Umbilical cord (tissue), 2 donors: ENCODE measurements at places on chromosomes 6 and 20. TPM values are rescaled to one million over a fixed set of nuclear protein-coding genes. Genes with fewer than 3 reads are reported as not detected.

The STMND1 gene
- total RNA-seq, result 6.3 TPM

The ESR1 gene
- 8.2 TPM for total RNA-seq

The HSF2 gene
- 8.9 TPM for total RNA-seq

The RAB23 gene
- total RNA-seq, result 169 TPM

The BPIFA1 gene
- total RNA-seq, result not detected

The CDH4 gene
- 0.48 TPM for total RNA-seq

The CST4 gene
- total RNA-seq, result not detected

The FABP7 gene
- 17.3 TPM for total RNA-seq

The LAMA5 gene
- total RNA-seq, result 26.2 TPM

The PAQR8 gene
- 12.8 TPM for total RNA-seq

The FAM210B gene
- 53.2 TPM for total RNA-seq

The PLG gene
- 5.3 TPM for total RNA-seq

The VSTM2L gene
- not detected for total RNA-seq

- no peak for DNase-seq
Observed at GRCh38 chr6:12555267-12555666, 161.3 kb upstream of the PHACTR1 start.

DNA sequence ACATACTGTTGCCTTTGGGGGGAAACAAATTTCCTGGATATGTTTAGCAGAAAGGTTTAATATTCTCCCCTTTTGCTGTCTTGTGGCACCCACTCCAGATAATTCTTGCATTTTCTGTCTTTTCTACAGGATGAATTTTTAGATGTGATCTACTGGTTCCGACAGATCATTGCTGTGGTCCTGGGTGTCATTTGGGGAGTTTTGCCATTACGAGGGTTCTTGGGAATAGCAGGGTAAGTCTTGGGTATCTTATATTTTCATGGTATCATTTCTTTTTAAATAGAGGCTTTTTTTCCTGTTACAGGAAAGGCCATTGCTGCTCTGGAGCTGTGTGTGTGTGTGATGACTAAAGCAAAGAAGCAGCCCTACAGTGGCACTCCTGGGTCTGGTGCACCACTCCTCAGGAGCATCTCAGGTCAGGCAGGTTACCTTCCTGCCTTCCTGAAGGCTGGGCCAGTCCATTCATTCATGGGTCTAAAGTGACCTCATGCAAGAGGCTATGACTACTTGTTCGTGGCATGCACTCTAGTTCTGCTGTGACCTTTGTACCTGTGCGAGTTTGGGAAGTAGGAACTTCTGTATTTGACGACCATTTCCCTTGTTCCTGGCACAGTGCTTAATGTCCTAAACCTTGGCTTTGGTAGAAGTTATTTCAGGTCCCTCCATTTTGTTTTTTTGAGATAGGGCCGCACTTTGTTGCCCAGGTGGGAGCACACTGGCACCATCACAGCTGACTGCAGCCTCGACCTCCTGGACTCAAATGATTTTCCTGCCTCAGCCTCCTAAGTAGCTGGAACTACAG lies 2.2 kb downstream of the RAB5IF start:
- no peak for DNase-seq

- peak; percentile 5 for DNase-seq
Observed at GRCh38 chr6:13687917-13688351, 23.7 kb downstream of the RANBP9 start.

- DNase-seq, result no peak
Observed at GRCh38 chr6:1602049-1602713, 7.5 kb upstream of the FOXC1 start.

GRCh38 chr20:59412181-59412580 lies 111.8 kb downstream of the EDN3 start:
- no peak for DNase-seq

DNA sequence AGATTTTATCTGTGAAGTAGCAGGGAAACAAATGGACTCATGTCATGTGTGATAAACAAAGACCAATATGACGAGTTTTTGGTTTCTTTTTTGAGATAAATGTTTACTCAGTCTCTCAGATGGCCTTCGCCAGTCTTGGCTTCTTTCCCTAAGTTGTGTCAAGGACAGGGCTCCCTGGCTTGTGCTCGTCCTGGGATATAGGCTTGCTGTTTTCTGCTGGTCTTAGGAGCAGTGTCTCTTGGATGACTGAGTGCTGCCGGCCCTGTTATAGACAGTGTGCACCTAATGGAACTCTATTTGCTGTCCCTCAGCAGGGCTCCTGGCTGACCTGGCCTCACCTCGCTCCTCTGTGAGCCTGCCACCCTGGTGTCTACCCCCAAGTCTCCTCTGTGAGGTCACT lies 324.1 kb upstream of the SYNCRIP start:
- DNase-seq, result no peak

GRCh38 chr20:18077157-18077556 lies 19.4 kb upstream of the OVOL2 start:
- no peak for DNase-seq

GRCh38 chr6:97120511-97120910 lies 162.5 kb downstream of the MMS22L start:
- DNase-seq, result no peak

DNA sequence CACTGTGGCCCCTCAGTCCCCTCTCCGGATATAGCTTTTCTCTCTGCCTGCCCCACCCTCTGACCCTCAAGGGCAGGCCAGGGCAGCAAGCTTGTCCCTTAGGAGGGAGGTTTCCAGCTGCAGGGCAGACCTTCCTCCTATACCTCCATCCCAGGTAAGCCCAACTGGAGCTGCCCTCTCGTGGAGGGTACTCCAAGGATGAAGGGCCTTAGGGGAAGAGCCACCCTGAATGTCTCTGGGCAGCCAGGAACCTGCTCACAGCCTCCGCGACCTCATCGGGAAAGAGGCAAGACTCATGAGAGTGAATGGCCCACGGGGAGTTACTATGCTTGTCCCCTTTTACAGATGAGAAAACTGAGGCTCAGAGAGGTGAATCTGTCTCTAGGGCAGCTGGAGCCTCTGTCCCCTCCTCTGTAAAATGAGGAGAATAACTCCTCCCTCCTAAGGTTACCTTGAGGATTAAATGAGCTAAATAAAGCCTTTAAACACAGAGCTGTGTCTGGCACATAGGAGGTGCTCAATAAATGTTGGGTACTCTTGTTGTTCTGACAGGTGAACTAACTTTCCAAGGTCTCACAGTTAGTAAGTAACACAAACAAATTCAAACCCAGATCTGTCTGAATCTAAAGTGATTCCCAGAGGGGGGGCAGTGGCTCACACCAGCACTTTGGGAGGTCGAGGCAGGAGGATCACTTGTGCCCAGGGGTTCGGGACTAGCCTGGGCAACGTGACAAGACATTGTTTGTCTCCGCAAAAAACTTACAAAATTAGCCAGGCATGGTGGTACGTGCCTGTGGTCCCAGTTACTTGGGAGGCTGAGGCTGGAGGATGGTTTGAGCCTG lies 12.1 kb downstream of the SRXN1 start:
- DNase-seq, result no peak

DNA sequence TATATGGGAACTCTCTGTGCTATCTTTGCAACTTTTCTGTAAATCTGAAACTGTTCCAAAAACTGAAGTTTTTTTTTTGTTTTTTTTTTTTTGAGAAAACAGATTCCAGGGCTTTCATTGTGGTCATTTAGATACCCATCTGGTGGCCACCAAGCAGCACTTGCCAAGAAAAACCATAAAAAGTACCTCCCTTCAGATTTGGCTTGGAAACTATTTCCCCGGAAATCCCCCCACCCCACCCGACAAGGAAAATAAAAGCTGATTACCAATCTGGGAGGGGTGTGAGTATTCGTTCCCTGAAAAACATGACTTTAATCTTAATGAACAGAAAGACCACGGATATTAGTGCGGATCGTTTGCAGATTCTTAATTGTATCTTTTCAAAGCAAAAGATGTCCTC lies 1.9 kb downstream of the NFATC2 start:
- DNase-seq, result no peak

- DNase-seq, result peak; percentile 56
Observed at GRCh38 chr6:39228992-39229767, at the start of gene KCNK5. Gene KCNK5, minus strand, starts transcription at chr6:39229475. Its CDS starts 364 bp downstream, at chr6:39229111.

DNA sequence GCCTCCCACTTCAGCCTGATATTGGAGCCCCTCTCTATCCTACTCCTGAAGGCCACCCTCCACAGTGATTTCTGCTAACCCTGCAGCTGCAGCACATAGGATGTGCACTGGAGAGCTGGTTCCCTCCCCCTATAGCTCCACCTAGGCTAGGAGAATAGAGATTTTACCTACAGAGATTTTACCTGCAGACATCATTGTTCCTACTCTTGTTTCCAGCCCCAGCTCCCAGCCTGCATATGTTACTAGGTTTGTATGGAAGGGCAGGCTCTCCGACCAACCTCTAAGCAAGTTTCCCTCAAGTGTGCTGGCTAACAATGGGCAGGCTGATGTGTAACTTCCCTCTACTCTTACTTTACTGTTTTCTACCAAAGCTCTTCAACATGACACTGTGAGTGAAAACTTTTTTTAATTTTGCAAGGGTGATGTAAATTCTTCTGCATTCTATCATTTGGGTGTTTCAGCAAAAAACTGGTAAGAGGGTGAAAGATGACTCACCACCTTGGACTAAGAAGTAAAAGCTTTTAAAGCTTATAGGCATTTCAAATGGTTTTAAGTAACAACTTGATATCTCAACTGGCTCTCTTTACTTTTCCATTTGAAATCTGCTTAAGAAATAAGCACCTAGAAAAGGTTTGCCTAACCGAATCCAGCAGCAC lies 106.8 kb downstream of the CDK19 start:
- DNase-seq, result peak; percentile 81

DNA sequence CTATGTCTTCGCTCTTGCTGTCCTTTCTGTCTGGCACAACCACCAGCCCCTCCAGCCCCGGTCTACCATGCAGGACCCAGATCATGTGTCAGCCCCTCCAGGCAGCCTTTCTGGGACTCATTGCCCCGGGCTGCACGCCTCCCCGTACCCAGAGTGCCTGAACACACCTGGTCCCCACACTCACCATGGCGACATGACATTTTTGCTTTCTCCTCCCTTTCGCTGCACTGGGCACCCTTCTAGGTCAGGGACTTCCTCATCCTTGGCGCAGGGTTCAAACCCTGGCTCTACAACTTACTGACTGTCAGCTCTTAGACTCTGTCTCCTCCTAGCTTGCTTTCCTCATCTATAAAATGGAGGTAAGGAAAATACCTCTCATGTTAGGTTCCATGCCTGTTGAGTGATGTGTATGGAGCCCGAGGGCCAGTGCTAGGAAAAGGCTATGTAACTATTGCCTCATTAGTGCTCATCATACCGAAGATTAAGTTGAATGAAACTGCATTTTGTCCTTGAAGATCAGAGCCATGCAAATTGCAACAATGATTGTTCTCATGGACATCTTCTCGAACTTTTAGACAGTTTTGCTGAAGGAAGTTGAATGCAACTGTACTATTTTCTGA lies 49.7 kb upstream of the TIAM2 start:
- no peak for DNase-seq

GRCh38 chr6:108437821-108438220 lies 122.9 kb upstream of the FOXO3 start:
- no peak for DNase-seq

GRCh38 chr6:70370496-70370895 lies 42.8 kb upstream of the FAM135A start:
- DNase-seq, result no peak

- DNase-seq, result no peak
Observed at GRCh38 chr6:121449331-121449730, 13.9 kb downstream of the GJA1 start.

GRCh38 chr20:58852543-58853271 lies at the start of gene GNAS:
Gene GNAS, plus strand, starts transcription at chr20:58852716.
- DNase-seq, result peak; percentile 66

- DNase-seq, result no peak
Observed at GRCh38 chr6:95877480-95877879, 138.3 kb upstream of the FUT9 start.

DNA sequence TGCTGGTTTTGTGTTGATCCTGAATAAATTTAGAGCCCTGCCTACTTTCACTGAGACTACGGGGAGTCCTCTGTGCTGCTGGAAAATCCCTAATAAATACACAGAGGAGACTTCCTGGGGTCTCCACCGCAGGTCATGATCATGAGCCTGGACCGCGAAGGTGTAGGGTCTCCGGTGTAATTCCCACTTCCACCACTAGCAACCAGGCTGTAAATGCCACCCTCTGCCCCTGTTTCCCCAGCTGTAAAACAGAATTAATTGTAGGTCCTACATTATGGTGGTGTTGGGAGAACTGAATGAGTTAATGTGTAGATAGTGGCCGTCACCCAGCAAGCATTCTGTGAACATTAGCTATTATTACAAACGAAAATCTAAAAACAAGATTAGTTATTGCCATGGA lies 191.6 kb upstream of the THBS2 start:
- DNase-seq, result no peak

DNA sequence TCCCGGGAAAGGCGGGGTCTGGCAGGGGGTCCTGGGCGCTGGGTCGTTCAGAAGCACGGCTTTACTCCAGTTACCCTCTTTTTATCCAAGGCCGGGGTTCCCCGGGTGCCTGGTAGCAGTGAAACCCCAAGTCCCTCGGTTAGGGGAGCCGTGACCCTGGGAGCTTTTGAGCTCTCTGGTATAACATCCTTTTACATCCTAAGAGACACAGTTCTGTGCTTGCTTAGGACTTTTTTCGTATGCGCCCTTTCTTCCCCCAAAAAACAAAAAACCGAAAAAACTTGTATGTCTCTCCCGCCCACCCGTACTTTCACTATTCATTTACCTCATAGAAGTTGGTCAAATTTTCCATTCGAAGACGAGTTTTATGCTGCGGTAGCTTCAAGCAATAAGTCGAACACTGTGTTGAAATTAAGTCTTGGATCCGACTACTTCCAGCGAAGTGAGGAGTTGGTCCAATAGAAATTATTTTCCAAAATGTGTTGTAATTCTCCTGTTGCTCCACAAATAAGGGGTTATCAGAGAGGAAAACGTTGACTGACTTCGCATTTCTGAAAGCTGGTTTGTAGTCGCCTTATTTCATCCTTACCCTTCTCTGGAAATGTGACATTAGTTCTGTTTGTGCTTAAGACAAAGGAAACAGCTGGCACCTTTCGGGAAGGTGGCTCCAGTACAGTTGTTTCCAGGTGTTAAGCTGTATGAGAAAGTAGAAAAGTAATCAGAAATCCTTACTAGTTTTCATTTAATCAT lies 816 bp upstream of the MAN1A1 start:
- peak; percentile 81 for DNase-seq

- no peak for DNase-seq
Observed at GRCh38 chr6:21133901-21134300, 459.6 kb upstream of the SOX4 start.

- no peak for DNase-seq
Observed at GRCh38 chr6:21213492-21213891, 380.1 kb upstream of the SOX4 start.

GRCh38 chr20:31968291-31969126 lies 558 bp downstream of the XKR7 start:
- DNase-seq, result peak; percentile 74

DNA sequence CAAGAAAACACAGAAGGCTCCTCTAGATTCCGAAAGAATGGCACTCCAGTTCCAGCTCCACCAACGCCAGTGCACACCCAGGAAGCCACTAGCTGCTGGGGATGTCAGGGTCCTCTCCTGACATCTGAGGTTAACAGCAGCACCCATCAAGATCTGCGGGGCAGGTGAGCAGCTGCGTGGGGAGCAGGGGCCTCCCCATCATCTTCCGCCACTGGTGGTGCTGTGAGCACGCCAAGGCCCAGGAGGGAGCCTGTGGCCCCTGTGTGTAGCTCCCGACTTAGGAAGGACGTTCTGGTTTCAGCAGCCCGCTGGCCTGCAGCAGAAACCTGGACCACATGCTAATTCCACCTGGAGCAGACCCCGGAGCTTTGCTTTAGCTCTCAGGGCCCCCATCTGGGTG lies 386.2 kb downstream of the TAF4 start:
- DNase-seq, result no peak
